ENCODE measurements at places on chromosomes 5 and 9. TPM values are rescaled to one million over a fixed set of nuclear protein-coding genes. Genes with fewer than 3 reads are reported as not detected.

Gene ANKRD31
- total RNA-seq, result 0.14 TPM

Gene PCDHA13
- under 0.01 TPM for total RNA-seq

Gene TNFSF15
- 0.55 TPM for total RNA-seq

Gene AIF1L
- under 0.01 TPM for total RNA-seq

Gene LCN2
- total RNA-seq, result not detected

Gene KIF4B
- under 0.01 TPM for total RNA-seq

Gene FREM1
- total RNA-seq, result under 0.01 TPM

Data from smooth muscle cell of bladder (primary cell).